GM06990 (cell line): ENCODE measurements at places on chromosomes 2 and 18.

- DNase-seq = no peak
These were observed 21.7 kb upstream of the LRRTM1 start for GRCh38 chr2:80326214-80326613.

DNA sequence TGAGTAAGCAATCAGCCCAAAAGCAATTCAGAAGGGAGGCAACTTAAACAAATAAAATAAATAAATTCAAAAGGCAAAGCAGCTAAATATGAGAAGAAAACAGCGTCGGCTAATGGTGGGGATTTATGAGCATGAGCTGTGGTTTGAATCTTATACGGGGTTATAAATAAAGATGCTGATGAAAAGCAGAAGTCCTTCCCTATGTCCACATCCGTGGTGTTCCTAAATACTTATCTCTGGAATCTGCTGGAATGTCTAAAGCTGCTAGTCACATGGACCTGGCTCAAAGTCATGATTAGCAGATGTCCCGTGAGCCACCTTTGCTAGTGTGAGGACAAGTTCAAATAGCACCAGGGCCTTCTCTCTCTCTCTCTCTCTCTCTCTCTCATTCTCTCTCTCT lies 33.8 kb downstream of the SMIM21 start:
- DNase-seq = no peak

- peak; percentile 80 for DNase-seq
These were observed at the start of gene DOCK10 for GRCh38 chr2:225041851-225042799. DOCK10 (minus strand) TSS chr2:225042468; CDS start chr2:225042374, 94 bp downstream.

GRCh38 chr2:126515471-126515870 lies 140.5 kb upstream of the GYPC start:
- no peak for DNase-seq

GRCh38 chr2:15758848-15759247 lies 167.2 kb downstream of the DDX1 start:
- no peak for DNase-seq

- DNase-seq = no peak
These were observed 506.7 kb downstream of the CMPK2 start for GRCh38 chr2:6358985-6359384.

GRCh38 chr2:235591921-235592320 lies 98.1 kb downstream of the AGAP1 start:
- DNase-seq = no peak

GRCh38 chr2:41595240-41595639 lies 452.6 kb upstream of the PKDCC start:
- no peak for DNase-seq

- DNase-seq = no peak
These were observed 21.6 kb downstream of the KCNG2 start for GRCh38 chr18:79819064-79819967.

GRCh38 chr2:42510608-42511243 lies 16.9 kb upstream of the KCNG3 start:
- DNase-seq = no peak

DNA sequence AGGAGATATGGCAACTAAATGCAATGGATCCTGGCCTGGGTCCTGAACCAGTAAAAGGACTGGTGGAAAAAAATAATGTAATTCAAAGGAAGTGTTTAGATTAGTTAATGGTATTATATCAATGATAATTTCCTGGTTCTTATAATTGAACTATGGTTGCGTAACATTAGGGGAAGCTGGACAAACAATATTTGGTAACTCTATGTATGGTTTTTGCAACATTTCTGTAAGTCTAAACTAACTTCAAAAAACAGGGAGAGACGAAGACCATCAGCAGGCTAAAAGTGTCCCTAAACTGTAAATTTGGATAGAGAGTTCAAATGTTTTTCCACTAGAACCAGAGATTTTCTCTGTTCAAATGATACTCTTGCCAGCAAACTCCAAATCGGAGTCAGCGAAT lies 36.9 kb downstream of the KLF7 start:
- no peak for DNase-seq

DNA sequence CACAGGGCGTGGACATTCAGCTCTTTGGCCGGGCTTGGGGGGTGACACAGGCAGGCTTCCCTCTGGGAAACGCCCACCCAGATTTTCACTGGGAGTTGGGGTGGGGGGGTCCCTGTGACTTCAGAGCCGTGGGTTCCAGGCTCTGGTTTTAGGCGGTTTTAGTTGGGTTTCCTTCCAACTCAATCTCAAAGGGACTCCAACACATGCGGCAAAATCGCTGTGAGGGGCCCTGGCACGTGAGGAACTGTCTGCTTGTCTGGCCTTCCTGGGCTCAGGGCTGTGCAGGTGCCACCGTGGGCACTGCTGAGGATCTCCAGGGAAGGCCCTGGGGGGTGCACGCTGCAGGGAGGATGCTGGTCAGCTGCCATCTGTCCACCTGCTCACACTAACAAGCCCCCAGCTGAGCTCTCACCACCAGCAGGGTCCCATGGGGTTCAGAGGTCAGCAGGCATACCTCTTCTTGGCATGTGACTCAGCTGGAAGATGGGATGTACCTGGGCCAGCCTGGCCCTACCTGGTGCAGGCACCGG lies 11.7 kb downstream of the HS6ST1 start:
- DNase-seq = no peak

GRCh38 chr2:169050476-169051240 lies 18.7 kb upstream of the DHRS9 start:
- no peak for DNase-seq

DNA sequence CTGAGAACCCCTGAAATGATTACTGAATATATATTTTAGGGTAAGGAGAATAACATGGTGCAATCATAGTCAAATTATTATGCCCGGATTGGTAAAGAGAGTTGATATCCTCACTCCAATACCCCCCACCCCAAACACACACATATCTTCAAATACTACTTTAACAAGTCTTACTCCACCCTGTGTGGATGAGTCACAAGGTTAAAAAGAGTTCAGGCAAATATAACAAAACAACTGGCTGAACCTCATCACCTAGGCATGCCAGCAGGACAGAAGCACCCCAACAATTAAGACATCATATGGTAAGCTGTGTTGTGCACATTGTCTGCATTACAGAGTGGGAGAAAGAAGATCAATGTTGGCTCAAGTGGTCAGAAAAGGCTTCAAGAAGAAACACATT lies 857.4 kb downstream of the TDRD15 start:
- no peak for DNase-seq

- no peak for DNase-seq
These were observed 1154.0 kb upstream of the FANCL start for GRCh38 chr2:59395119-59395518.
